Stimulated activated CD4-positive, alpha-beta T cell treated with anti-CD3 and anti-CD28 coated beads, Interleukin-1b, Interleukin-23, amount 100 ng/mL, for 1 hour (primary cell): ENCODE measurements at places on chromosomes 1 and 21.

- DNase-seq = no peak
Observed at GRCh38 chr1:117860896-117861610, 68.4 kb downstream of the GDAP2 start.

- no peak for DNase-seq
Observed at GRCh38 chr1:235639226-235640205, 10.1 kb downstream of the GNG4 start.

DNA sequence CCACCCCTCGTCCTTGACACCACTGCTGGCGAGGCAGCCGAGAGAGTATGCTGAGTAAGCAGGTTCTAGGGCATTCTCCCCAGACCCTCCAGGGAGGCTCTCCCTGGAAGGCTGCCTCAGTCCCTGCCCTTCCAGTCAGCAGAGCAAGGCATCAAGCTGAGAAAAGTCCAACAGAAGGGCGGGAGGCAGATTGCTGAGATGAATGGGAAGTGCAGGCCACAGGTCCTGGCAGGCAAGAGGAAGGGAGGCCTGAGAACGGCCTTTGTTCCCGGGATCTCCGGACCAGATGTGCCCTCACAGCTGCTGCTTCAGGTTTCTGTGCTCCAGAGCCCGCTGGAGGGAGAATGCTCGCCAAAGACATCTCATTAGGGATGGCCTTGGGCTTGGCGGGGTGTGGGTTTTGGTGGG lies 270.0 kb upstream of the VAMP3 start:
- DNase-seq = no peak

GRCh38 chr1:93640656-93641440 lies 40.8 kb downstream of the BCAR3 start:
- DNase-seq = no peak

DNA sequence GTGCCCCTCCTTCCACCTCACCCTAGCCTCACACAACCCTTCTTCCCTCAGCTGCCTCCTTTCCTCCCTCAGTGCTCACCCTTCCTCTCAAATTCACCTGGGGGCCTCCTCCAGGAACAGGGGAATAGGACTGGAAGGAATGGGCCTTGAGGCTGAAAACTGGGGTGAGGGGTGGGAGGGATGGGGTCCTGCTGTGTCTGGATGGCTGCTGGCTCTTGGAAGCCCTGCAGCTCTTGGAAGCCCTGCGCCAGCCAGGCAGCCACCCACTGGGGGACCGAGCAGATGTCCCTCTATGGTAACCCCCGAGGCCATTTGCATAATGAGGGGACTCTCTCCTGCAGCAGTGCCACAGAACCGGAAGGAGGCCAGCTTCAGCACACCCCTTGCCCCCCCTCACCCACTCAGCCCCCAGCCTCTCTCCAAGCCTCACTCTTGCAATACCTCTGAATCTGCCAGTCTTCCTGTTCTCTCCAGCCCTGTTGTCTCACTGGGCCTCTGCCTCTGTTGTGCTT lies 85.2 kb downstream of the KIRREL1 start:
- no peak for DNase-seq

DNA sequence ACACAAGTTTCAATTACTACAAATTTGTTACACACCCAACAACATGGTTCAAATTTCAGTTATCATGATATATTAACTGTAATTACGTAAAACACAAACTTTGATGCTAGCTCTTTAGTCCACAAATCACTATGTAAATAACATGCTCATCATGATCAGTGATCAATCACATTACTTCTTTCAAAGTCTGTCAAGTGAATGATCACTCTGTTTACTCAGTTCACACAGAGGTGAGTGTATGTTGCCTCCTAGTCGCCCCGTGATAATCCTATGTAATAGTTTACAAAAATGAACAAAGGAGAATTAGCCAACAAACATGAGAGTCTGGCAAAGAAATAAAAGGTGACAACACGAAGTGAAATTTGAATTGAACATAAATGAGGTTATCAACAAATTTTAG lies 14.3 kb downstream of the EDEM3 start:
- no peak for DNase-seq

GRCh38 chr1:97010566-97011264 lies 289.1 kb downstream of the PTBP2 start:
- no peak for DNase-seq

- no peak for DNase-seq
Observed at GRCh38 chr1:207863893-207864535, 46.9 kb downstream of the CD34 start.

DNA sequence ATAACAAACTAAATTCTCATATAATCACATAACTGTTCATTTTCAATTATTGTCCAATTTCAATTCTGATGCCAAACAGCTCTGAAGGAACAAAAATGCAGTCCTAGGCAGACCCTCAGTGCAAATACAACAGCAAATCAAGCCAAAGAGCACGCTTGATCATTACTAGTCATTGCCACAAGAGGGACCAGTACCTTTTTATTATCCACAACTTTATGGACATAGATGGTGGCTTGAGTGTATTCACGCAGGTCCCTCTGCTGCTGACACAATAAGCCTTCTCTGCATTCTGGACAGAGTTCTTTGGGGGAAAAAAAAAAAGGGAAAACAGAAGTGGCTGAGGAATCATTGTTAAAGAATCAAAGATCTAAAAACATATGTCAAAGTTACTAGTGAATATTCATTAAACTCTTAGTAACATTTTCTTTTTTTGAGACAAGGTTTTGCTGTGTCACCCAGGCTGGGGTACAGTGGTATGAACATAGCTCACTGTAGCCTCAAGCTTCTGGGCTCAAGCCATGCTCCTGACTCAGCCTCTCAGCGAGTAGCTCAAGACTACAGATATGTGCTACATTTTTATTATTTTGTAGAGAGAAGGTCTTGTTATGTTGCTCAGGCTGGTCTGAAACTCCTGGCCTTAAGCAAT lies 34.3 kb upstream of the RAP1GAP start:
- DNase-seq = no peak

DNA sequence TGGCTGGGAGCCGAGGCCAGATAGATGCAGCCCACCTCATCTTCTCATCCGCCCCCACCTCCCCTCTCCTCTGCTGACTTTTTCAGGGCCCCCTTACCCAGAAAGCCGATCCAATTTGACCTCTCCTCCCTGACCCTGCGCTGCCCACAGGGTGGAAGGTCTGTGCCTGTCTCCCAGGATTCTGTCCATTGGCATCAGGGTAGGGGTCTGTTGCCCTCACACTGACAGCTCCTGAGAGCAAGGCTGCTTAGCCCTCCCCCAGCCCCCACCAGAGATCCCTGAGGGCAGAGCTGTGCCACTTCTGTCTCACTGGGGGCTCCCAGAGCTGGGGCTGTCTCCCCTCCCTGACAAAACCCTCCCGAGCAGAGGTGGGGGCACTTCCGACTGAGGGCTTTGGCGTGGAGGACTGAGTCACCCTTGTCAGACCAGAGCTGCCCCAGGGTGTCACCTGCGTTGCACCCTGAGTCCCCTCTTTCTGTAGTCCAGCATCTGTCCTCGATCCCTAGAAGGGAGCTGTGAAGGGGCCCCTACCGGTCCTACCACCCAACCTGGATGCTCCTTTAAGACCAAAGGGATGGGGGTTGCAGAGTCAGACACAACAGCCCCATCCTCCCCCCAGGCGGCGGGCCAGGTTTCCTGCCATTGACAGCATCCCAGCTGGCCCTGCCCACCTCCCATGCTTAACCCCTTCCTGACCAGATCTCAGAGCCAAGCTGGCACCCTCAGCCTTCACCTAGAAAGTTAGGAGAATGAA lies 2.4 kb upstream of the FAM110D start:
- no peak for DNase-seq

DNA sequence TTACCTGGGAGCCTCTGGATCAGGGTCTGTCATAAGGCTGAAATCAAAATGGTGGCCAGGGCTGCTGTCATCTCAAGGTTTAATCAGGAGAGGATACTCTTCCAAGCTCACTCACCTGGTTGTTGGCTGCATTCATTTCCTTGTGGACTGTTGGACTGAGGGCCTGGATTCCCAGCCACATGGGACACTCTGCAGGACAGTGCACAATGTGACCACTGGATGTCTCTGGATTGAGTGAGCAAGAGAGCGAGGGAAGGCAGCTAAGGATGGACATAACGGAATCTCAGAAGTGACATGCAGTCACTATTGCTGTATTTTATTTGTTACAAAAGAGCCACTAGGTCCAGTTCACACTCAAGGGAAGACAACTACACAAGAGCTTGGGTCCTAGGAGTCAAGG lies 229.1 kb downstream of the S1PR1 start:
- DNase-seq = no peak

DNA sequence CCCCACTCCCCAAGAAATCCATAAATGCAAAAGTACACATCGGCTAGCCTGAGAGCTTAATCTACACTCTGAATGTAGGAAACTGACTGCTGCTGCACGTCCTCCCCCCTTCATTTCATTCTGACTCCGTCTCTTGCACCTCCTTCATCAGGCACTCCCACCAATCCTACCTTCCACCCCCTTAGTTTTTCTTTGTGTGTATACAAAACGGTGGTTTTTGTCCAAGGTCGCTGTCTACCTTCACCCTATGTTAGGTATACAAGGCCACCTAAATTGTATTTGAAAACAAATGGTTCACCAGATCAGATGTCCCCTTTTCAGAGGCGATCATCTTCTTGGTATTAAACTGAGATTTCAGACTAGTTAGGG lies 1.9 kb downstream of the WDR26 start:
- no peak for DNase-seq

DNA sequence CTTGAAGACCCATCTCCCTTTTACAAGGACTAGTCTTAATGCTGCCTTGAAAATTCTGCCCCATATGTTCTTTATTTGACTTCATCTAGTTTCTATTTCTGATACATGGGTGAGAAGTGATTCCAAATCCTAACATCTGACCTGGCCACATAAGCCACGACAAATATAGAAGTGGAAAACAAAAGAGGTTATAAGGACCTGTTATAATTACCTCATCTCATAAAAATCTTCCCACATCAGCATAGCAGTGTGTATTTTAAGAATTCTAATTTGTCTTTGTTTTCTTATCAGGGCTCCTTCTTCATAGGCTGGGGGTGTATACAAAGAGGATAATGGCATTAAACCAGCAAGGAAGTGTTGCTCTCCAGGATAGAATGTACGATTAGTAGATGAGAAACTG lies 1007.4 kb downstream of the TTLL7 start:
- DNase-seq = no peak

GRCh38 chr1:164709541-164710278 lies 150.7 kb downstream of the PBX1 start:
- DNase-seq = no peak

GRCh38 chr1:10187026-10187334 lies 23.4 kb upstream of the KIF1B start:
- no peak for DNase-seq

DNA sequence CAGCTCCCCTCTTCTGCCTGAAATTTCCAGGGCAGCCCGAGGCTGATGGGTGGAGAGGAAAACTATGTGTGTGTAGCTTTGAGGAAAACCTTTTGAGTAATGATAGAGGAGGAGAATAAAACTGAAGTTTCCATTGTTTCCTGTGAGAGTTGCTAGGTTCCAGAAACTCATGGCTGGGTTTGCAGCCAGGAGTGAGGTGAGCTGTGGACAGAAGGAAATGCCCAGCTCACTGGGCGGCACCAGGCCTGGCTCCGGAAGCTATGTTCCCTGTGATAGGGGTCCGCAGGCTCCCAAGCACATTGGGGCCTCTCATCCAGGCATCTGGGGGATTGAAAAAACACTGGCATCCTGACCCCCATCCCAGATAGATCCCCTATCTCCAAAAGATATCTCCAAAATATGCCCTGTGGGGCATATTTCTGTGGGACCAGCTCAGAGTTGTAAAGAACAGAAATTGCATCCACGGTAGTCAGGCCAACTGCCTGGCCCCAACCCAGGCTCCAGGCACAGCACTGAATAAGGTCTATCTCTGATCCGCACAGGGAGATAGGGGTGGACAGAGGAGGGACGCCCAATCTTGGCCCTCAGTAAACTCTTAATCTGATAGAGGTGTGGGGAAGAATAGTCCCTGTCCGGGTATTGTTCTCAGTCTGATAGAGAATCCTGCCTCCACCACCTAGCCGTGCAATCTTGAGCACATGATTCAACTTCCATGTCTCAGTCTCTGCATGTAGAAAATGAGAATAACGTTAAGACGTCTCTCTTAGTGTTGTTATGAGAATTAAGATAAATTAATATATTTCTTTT lies 1.8 kb upstream of the HSPG2 start:
- DNase-seq = no peak

DNA sequence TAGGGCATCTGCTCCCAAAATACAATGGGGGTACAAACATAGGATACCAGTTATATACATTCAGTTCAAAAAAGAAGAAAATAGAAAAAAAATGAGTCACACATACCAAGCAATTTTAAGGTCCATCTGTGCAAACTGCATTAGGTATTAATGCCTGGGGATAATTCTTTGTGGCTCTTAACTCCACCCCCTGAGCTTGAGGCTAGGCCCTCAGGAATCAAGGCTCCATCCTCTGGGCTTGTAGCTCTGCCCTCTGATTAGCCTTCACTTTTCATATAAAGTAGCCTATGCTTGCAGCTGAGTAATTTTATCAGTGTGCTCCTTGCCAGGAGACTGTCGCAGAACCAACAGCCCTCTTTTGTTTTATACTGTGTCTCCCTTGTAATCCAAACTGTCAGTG lies 69.9 kb upstream of the BACE2 start:
- no peak for DNase-seq

- no peak for DNase-seq
Observed at GRCh38 chr1:116538544-116538943, 32.3 kb downstream of the CD58 start.

DNA sequence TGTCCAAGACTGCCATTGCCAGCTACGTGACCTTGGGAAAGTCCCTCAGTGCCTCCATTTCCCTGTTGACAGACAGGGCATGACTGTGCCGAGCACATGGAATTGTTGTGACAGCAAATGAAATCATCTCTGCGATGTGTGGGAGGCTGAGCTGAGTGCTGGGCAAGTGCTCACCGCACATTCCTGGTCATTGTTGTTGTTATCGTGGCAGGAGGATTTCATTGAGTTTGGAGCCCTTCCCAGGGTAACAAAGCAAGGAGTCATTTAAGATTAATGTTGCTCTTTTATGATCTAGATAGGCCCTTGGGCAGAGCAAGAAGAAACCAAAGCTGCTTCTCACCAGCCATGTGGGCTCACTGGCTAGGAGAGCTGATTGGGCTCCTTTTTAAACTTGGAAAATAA lies 39.6 kb upstream of the ITPKB start:
- no peak for DNase-seq

DNA sequence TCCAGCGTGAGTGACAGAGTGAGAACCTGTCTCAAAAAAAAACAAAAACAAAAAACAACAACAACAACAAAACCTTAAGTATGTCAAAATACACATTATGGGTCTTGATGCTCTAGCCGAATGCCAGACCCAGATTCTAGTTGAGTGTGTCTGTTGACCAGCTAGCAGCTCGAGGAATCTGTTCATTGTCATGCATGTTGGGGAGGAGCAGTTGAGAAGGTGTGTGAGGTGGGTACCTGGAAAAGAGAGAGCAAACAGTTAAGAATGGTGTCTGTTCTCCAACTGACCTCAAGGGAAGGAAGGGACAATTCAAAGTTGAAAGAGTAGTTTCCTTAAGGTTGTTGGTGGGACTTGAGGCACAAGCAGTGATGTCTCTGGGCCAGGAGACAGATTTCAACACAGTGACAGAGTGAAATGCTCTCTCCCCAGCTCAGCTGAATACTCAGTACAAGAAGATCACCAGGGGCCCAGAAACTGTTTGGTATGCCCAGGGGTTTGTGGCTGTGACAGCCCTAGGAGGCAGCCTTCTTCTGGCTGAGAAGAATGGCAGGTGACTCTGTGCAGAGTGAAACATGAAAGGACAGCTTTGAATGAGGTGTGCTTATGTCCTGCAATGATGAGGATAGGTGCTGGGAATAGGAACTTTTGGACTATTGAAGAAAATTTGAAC lies 14.4 kb upstream of the POU2F1 start:
- DNase-seq = no peak
